ENCODE measurements at places on chromosomes 13 and 19.

DNA sequence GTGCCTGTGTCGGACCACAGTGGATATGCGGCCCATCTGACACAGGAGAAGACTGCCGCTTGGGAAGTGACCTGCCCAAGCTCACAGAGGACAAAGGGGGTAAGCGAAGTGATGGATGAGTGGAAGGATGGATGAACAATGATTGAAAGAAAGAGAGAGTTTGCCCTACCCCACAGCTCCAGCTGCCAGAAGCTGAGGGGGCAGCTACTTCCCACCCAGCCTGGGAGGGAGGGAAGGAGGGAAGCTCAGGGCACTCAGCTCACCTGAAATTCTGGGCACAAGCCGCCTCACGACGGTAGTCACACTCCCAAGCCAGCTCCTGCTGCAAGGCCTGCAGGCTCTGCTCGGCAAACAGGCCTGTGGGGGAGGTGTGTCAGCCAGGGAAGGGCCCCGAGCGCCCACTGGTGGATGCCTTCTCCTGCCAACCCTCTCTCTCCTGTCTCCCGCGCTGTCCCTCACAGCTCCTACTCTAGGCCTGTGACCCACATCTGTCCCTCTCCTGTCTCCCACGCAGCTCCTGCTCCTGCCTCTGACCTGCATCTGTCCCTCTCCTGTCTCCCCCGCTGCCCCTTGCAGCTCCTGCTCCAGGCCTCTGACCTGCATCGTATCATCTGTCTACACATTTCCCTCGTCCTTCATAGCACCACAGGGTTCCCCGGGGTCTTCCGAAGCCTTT lies 12.0 kb upstream of the NUMBL start:
- DNase-seq = no peak

DNA sequence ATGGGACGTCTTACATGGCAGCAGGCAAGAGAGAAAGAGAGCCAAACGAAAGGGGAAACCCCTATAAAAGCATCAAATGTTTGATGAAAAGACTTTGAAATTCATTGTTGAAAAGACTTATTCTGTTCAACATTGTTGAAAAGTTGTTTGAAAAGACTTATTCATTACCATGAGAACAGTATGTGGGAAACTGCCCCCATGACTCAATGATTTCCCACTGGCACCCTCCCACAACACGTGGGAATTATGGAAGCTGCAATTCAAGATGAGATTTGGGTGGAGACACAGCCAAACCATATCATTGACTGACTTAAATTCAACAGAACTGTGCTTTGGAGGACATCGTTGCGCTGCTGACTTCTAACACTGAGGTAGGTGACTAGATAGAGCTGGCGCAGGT lies 48.0 kb upstream of the RCBTB2 start:
- no peak for DNase-seq

- peak; percentile 43 for DNase-seq
Measured at GRCh38 chr19:54209058-54209810, 8.6 kb downstream of the RPS9 start.

- no peak for DNase-seq
Measured at GRCh38 chr13:43022934-43023288, 475 bp upstream of the DNAJC15 start.

GRCh38 chr13:31764556-31764955 lies 25.2 kb downstream of the RXFP2 start:
- DNase-seq = no peak

All from activated CD4-positive, alpha-beta T cell treated with anti-CD3 and anti-CD28 coated beads for 48 hours (primary cell).